NCI-H146 (cell line): ENCODE measurements at places on chromosomes 11 and 22.

DNA sequence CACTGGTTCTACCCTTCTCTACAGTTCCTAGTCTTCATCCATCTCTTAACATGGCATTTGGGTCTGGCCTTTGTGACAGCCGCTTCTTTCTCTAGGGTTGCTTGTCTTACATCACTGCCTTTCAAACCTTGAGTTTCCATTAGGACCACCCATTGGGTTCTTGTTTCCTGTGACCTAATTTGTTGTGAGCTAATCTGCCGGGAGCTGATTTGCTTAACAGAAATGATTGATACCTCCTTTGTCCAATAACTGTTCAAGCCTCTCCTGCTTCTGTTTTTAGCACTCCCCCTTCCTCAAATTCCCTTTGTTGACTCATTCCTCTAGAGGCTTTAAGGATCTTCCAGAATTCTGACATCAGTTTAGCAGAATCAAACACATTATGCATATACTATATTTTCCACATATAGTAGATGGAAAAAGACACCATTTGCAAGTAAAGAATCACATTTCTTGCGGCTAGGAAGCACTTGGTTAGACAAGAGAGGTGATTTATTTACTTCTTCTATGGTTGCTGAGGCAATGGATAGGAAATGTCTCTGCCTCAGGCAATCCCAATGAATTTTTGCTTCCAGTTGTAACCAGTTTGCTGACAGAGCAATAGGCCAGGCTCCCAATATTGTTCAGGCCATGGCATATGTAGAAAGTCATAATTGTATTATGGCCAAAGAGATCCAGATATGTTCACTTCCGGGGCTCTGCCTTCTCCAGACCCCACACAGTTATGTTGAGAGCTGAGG, 130.7 kb downstream of the SNX19 start:
- DNase-seq, result no peak

DNA sequence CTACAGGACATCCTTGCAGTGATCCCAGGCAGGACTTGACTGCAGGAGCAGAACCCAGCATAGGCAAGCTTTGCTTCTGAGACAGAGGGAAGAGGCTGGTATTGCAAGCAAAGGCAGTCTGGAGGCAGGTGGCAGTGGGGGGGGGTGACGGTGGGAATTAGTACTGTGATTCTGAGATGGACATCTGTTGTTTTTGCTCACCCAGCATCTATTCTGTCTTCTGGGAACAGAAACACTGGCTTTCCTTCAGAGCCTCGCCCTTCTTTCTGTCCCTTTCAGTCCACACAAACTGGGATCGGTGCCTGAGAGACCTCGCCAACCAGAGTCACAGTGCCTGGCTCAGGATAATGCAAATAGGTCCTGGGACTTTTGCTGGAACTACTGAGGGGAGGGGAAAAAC, 31.2 kb upstream of the RASL10A start:
- no peak for DNase-seq

DNA sequence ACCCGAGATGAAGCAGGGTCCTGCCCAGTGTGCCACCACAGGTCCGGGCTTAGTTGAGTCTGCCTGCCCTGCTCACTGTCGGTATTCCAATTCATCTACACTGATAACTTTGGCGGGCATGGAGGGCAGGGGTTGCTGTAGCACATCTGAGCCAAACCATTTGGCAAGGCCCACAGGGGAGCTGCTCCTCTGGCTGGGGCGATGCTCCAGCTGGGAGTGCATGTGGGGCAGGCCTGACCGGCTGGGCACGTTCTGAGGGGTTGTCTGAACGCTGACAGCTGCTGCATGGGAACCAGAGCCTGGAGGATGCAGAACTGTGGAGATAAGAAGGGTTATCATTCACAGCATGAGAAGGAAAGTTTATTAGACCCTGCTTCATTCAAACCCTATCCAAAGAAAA, 40.4 kb downstream of the DRG1 start:
- DNase-seq, result no peak

DNA sequence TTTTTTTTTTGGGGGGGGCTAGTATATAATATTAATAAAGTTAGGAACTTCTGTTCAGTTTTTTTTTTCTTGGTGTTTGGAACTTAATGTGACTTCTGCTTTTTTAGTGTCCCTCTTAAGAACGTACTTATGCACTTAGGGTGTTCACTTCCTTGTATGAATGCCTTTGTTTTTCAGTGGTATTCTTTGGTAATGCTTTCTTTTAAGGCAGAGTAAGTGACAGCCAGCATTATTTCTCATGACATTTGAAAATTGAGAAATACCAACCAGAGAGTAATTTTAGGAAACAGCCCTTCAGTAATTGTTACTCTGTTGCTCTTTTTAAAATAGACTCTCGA, 2.4 kb downstream of the GRK3 start:
- DNase-seq, result no peak

DNA sequence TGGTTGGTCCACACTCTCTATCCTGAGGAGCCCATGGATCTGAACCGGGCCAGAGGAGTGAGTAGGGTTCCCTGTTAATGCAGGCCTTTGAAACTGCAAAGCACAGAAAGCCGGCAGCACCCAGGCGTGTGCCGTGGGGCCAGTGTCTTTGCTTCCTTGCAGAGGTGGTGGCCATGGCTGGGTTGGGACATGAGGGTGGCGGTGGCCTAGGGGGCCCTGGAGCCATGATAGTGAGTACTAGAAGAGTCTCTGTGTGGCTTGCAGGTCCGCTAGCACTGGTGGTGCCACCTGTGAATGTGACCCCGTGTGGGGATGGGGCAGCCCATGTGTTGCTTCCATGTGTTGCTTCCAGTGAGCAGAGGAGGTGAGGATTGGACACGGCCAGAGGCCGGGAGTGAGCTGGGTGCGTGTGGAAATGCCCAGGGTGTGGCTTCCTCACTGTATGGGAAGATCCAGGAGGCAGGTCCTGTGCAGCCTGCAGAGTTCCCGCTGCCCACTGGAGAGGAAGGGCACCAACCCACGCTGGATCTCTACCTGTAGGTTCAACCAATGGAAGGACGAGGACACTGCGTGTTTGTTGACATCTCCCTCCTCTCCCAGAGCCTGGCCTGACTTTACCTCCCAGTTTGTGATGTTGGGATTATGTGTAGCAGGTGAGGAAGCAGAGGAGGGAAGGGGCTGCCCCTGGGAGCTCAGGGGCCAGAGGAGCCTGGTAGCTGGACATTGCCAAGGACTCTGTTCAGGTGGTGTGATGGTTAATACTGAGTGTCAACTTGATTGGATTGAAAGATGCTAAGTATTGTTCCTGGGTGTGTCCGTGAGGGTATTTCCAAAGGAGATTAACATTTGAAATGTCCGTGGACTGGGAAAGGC, 796.6 kb downstream of the TBC1D22A start:
- no peak for DNase-seq

GRCh38 chr11:128323381-128323780, 264.0 kb downstream of the ETS1 start:
- peak; percentile 8 for DNase-seq

DNA sequence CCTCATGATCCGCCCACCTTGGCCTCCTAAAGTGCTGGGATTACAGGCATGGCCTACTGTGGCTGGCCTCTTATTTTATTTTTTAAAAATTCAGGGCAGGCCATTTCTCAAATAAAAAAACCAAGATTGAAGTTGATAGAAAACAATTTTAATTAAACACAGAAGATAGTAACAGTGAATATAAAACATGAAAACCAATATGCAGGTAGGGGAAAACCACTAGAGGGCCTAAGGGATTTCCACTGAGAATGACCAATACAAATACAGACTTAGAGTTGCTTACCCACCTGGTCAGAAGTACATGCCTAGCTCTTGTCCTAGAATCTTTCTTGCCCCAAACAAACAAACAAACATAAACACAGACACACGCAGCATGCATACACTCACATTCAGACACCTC, 1.7 kb upstream of the RTCB start:
- peak; percentile 3 for DNase-seq

DNA sequence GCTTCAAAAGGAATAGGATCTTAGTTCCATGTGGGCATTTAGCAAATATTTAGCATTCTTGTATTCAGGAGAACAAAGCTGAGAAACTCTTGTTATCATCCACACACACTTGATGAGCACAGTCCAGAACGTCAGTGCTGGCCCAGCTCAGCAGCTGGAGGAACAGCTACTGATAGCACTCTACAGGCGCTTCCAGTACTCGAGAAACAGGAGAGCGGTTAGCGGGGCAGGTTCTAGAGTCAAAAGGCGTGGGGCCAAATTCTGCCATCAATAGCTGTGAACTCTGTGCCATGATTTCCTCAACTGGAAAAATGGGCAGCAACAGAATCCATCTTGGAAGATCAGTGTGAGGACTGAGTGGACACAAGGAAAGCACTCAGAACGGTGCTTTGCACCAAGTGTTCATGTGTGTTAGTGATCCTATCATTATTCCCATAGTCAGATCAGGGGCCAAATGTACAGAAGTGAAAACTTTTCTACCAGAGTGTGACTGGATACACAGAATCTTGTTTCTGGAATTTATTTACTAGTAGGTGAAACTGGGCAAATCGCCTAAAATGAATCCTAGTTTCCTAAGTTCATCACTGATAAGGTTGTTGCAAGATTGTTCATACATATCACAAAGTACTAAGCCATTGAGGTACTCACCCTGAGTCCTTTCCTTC, 3.2 kb downstream of the JOSD1 start:
- no peak for DNase-seq

DNA sequence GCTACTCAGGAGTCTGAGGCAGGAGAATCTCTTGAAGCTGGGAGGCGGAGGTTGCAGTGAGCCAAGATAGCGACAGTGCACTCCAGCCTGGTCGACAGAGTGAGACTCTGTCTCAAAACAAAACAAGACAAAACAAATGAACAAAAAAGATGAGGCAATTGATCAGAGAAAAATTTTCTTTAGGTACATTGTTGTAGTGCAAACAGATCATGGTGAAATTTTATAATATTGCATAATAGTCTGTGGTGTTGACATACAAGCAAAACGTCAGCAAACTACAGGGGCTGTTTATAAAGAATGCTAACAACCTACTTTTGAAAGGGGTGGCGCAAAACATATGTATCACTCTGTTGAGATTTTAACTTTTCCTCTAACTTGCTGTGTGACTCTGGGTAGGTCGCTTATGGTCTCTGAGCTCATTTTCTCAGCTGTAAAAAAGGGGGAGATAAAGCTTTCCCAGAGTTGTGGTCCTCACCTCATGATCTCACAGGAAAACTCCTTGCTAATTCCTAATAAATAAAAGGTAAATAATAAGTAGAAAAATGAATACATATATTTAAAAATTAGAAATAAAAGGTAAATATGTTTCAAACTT, 64.8 kb upstream of the NUP160 start:
- DNase-seq, result no peak

DNA sequence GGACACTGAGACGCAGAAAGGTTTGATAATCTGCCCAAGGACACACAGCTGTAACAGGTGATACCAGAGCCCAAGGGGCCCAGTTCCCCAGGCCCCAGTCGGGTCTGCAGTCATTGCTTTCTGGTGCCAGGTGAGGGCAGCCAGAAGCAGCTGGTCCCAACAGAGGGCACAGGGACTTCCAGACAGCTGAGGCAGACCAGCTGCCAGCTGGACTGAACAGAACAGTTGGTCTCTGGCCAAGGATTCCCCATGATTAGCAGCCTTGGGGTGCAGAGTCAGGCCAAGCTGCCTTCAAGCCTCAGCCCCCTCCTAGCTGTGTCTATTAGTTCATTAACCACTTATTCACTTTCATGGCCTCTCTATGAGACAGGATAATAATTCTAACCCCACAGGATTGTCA, 105.6 kb downstream of the RRAS2 start:
- no peak for DNase-seq

GRCh38 chr11:68053117-68053516, 14.3 kb downstream of the TCIRG1 start:
- no peak for DNase-seq

DNA sequence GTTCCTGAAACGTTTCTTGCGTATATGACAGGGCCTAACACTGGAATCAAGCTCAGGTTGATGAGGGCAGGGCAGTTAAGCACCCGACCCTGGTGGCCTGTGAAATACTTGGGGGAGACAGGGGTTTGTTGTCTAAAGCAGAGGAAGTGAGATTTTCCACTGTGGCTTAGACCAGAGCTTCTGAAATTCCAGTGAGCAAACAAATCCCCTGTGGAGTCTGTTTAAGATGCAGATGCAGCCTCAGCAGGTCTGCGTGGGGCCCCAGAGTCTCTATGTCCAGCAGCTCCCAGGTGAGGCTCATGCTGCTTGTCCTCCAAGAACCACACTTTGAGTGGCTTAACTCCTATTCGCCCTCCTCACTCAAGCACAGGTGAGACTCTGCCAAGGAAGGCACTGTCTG, 39.1 kb upstream of the PRAME start:
- peak; percentile 61 for DNase-seq
